ENCODE measurements at places on chromosomes 16 and 17.

DNA sequence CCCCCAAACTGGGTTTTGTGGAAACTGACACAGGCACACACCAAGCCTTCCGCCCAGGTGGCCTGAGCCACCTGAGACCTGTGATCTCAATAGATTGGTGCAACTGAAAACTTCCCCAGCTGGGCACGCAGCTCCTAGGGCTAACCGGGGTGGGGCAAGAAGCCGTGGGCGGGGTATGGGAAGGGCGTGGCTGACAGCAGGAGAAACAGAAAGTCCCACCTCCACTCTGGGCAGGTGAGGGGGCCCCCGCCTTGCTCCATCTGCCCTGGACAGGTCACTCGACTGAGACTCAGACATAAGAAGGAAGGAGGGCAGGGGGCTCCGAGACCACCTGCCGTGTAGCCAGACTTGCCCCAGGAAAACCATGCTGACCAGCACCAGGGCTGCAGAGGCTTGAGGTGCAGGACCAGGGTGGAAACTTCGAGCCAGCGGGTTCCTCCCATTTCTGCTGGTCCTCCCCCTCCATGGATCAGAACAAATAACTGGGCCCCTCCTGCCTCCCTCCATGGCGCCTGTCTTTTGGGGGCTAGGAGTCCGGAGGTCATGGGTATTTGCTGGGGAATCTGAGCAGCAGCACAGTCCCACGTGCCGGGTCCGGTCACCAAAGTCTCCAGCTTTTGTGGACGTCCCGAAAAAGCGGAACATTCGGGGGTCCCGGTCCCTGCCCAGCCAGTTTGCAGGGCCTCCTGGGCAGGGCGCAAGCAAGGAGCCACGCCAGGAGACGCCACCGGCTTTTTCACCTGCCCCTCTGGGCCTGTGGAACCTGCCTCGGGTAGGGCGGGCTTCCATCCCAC is 1.3 kb downstream of the TIMP2 start:
- DNase-seq = peak; percentile 12

GRCh38 chr17:22600644-22601298 is 908.4 kb downstream of the KCNJ18 start:
- no peak for DNase-seq

DNA sequence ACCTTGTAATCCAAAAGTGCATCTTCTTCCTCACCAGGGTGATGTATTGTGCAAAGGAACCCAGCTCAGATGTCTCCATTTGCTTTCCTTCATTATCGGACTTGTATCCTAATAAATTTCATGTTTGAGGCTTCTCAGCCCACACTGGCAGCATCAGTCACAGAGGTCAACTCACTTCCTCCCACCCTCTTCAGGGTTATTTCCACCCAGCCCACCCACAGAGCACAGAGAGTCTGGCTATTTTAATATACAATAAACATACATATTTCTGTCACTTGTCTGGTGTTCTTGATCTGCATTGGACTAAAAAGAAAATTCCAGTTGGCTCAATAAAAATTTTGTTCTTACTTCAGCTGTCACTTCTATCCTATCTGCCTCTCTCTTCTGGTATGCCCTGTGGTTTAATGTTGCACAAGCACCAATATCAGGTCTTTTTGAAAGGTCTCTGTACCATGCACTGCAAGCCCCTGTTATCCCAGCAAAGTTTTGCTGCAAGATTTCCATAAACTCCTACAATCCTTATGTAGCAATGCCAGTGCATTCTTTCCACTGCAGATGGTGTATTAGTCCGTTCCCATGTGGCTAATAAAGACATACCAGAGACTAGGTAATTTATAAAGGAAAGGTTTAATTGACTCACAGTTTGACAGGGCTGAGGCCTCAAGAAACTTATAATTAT is 201.8 kb downstream of the CDH11 start:
- DNase-seq = no peak

GRCh38 chr16:9225527-9226316 is 134.3 kb downstream of the HAPSTR1 start:
- no peak for DNase-seq

DNA sequence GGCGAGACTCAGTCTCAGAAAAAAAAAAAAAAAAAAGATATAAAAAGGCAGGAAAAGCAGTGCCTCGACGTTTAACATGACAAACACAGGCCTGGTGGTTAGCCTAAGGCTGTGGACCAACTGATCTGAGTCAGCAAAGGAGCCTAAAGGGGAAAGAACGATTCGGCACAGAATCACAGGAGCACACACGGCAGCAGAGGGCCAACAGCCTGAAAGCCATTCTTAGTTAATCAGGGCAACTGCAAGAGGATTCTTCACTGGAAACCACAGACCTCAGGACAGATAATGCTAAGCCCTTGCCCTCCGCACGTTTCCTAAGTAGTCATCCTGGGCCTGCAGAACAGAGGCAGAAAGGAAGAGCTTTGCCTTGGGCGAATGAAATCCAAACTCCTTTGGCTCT is 14.7 kb downstream of the TMEM11 start:
- no peak for DNase-seq
